ENCODE measurements at places on chromosomes 5 and 9. TPM values are rescaled to one million over a fixed set of nuclear protein-coding genes. Genes with fewer than 3 reads are reported as not detected.

Gene FOXD4L5
- not detected for total RNA-seq

Gene GCNT1
- total RNA-seq, result 17.8 TPM

Gene NIM1K
- total RNA-seq, result 4.0 TPM

Gene MYMK
- not detected for total RNA-seq

Gene AQP3
- 0.39 TPM for total RNA-seq

Gene QRFP
- total RNA-seq, result not detected

Gene CORO2A
- total RNA-seq, result under 0.01 TPM

Gene EGFLAM
- 18.2 TPM for total RNA-seq

Gene HSD17B3
- total RNA-seq, result not detected

Gene FANCG
- total RNA-seq, result 36.6 TPM

Gene STPG3
- not detected for total RNA-seq

Gene SHOC1
- not detected for total RNA-seq

Gene PRLR
- 0.20 TPM for total RNA-seq

Gene BARHL1
- not detected for total RNA-seq

Gene RNF208
- not detected for total RNA-seq

Gene FBLL1
- total RNA-seq, result under 0.01 TPM

Gene TRMO
- total RNA-seq, result 10.9 TPM

Gene FOCAD
- 80.9 TPM for total RNA-seq

Gene SLC36A3
- total RNA-seq, result not detected

Gene TXNDC8
- total RNA-seq, result not detected

Gene RUSC2
- 17.3 TPM for total RNA-seq

Gene ZNF879
- total RNA-seq, result 3.9 TPM

Gene ITGA1
- total RNA-seq, result 7.0 TPM

Gene SH3PXD2B
- total RNA-seq, result 60.6 TPM

Gene HK3
- not detected for total RNA-seq

Gene PLAC8L1
- 0.20 TPM for total RNA-seq

Gene SPARC
- total RNA-seq, result 817 TPM

Gene LOX
- 26.4 TPM for total RNA-seq

Gene ABLIM3
- 68.8 TPM for total RNA-seq

Gene CFAP90
- not detected for total RNA-seq

Gene SNCB
- total RNA-seq, result not detected

Gene UBAP1
- 30.9 TPM for total RNA-seq

Gene F2RL2
- total RNA-seq, result 0.78 TPM

Gene SLC23A1
- total RNA-seq, result not detected

Gene TEX48
- not detected for total RNA-seq

Gene SOX30
- not detected for total RNA-seq

Gene PITX1
- total RNA-seq, result 1.8 TPM

Gene THBS4
- total RNA-seq, result 0.59 TPM

All from subcutaneous preadipocyte (primary cell).